ENCODE measurements at places on chromosomes 4 and X. TPM values are rescaled to one million over a fixed set of nuclear protein-coding genes. Genes with fewer than 3 reads are reported as not detected.

The SLBP gene
- total RNA-seq: 69.6 TPM

The PHOX2B gene
- total RNA-seq: not detected

The BMX gene
- total RNA-seq: 119 TPM

The STS gene
- total RNA-seq: 6.8 TPM

The SSX3 gene
- total RNA-seq: not detected

The YTHDC1 gene
- total RNA-seq: 36.6 TPM

The NIPAL1 gene
- total RNA-seq: 1.1 TPM

The CT55 gene
- total RNA-seq: not detected

The INTS6L gene
- total RNA-seq: 3.9 TPM

The MAGEB4 gene
- not detected for total RNA-seq

The BCLAF3 gene
- 3.8 TPM for total RNA-seq

The ZNF518B gene
- 36.4 TPM for total RNA-seq

The PNMA3 gene
- total RNA-seq: not detected

The SULT1B1 gene
- total RNA-seq: 46.1 TPM

The PARM1 gene
- 0.33 TPM for total RNA-seq

The CENPE gene
- total RNA-seq: 12.7 TPM

The STATH gene
- total RNA-seq: not detected

The VEGFC gene
- total RNA-seq: 30.4 TPM

The TACR3 gene
- total RNA-seq: not detected

The TLR3 gene
- 2.9 TPM for total RNA-seq

The UBQLN2 gene
- total RNA-seq: 12.0 TPM

The METTL14 gene
- 29.7 TPM for total RNA-seq

The GPC3 gene
- not detected for total RNA-seq

The GK2 gene
- total RNA-seq: not detected

The GPR101 gene
- not detected for total RNA-seq

The WDR44 gene
- total RNA-seq: 28.6 TPM

The ZCCHC18 gene
- total RNA-seq: 2.7 TPM

The TRO gene
- total RNA-seq: 4.5 TPM

The MAGEC1 gene
- total RNA-seq: not detected

The MMAA gene
- 2.6 TPM for total RNA-seq

The FRAS1 gene
- 0.65 TPM for total RNA-seq

The NWD2 gene
- total RNA-seq: not detected

The ASB12 gene
- not detected for total RNA-seq

The MAGEB2 gene
- not detected for total RNA-seq

The CT47B1 gene
- not detected for total RNA-seq

The AKAP4 gene
- under 0.01 TPM for total RNA-seq

The GPRIN3 gene
- 10.2 TPM for total RNA-seq

The TMEM154 gene
- 5.6 TPM for total RNA-seq

The ZCCHC4 gene
- 10.0 TPM for total RNA-seq

The PLS3 gene
- total RNA-seq: 546 TPM

The ADH7 gene
- not detected for total RNA-seq

The PLP1 gene
- not detected for total RNA-seq

The ARHGAP10 gene
- total RNA-seq: 21.9 TPM

The INTU gene
- 4.6 TPM for total RNA-seq

The ZAR1 gene
- total RNA-seq: 0.19 TPM

All from vein endothelial cell (primary cell).